ENCODE measurements at places on chromosomes 2 and 18. TPM values are rescaled to one million over a fixed set of nuclear protein-coding genes. Genes with fewer than 3 reads are reported as not detected.

Gene IL1R2
- polyA plus RNA-seq, result not detected

Gene GALNT3
- 2.4 TPM for polyA plus RNA-seq

Gene CARF
- 7.7 TPM for polyA plus RNA-seq

Gene SPR
- 14.9 TPM for polyA plus RNA-seq

Gene VIT
- 38.0 TPM for polyA plus RNA-seq

Gene MROH2A
- polyA plus RNA-seq, result not detected

Measured in BJ (cell line).